ENCODE measurements at places on chromosomes 16 and 17.

DNA sequence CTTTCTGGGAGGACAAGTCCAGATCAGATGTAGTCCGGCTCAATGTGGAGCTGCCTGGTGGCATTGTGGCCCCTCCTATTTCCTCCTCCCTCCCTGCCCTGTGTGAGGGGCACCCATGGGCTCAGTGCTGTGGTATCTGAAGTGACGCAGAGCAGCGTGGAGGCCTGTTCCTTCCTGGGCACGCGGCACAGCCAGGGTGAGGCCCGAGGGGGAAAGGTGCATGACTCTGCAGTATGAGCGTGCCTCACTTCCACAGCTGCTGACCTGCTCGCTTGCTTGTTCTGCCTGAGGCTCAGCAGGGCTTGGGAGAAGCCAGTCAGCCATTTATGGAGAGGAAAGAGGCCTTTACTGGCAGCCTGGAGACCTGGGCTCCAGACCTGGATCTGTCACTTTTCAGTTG is 11.7 kb downstream of the TMEM238L start:
- DNase-seq: peak; percentile 6

DNA sequence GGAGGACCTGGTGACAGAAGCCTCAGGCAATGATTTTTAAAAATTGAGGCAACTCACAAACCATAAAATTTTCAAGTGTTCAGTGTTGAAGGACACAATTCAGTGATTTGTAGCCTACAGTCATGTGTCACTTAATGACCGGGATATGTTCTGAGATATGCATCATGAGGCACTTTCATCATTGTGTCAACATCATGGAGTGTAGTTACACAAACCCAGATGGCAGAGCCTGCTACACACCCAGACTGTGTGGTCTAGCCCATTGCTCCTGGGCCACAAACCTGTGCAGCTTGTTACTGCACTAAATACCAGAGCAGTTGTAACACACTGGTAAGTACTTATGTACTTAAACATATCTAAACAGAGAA is 1.6 kb downstream of the PRSS41 start:
- no peak for DNase-seq

DNA sequence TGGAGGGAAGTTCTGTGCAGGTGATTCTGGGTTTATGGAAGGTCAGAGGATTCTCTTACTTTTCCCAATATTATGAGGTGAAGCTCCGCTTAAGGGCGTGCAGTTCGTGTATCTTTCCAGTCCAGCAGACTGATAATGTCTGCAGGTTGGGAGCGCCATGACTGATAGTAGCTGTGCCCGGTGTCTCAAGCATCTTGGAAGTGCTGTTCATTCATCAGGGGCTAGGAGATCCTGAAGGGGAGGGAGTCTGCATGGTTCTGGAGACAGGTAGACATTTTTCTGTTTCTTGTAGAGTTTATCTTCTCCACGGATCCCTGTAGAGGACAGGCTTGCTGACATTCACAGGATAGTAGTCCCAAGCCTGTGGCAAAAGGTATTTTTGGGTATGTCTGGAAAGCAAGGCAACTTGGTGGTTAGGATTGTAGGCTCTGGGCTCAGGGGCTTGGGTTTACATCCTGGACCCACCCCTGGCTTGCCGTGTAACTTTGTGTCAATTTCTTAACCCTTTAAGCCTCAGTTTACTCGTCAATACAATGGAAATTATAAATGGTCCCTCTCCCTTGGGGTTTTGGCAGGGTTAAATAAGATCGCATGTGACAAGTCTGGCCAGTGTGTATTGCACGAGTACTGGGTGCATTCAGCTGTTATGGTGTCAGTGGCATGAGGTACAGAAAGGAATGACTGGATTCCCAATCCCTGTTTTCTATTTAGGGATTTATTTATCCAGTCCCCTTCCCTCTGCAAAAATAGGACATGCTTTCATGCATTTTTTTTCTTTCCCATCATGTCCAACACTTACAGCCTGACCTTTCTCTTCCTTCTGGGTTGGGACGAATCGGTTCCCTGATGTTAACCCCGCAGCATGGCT is 8.2 kb downstream of the HLF start:
- DNase-seq: no peak

DNA sequence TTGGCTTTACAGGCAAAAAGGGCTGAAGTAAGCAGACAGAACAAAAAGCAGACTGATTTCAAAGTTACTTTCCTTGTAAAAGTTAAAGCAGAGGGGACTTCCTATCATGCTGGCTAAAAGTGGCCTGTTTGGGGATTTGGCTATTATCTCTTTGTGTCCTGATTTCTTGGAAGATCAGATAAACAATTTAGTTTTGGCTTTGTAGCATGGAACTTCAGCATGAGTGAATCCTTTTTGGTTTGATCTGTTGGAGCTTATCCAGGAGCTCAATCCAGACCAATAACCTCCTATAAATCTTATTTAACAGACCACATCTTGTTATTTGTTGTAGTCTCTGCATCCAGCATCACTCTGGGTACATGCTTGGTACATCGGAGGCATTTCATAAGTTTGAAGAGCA is 8.9 kb upstream of the RNF112 start:
- DNase-seq: no peak

- DNase-seq: no peak
These were observed 8.8 kb downstream of the TMEM170A start for GRCh38 chr16:75455677-75456076.

- no peak for DNase-seq
These were observed 17.7 kb downstream of the BCL7C start for GRCh38 chr16:30875871-30876801.

DNA sequence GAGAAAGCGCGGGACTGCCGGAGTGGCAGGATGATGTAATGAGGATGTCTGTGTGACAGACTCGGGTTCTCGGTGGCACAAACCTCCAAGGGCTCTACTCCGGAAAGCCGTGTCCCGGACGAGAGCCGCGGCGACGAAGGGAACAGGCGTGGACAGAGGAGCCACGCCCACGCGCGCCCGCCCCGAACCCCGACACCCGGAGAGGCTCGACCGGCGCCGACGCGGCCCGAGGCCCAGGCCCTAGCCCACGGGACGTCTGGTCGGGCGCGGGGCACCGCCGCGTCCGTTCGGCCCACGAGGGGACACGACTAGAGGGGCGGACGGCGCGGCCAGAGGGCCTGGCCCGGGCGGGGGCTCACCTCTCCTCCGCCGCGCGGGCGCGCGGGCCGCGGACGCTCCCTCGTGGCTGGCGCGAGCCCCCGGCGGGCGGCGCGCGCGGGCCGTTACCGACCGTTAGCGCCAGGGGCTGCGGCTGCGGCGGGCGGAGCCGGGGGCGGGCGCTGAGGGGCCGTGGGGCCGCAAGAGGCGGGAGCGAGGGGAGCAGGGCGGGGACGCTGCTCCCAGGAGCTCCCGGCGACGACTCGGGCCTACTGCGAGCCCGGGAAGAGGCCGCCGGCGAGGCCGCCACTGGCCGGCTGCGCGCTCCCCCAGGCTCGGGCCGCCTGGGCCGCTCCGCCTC is 2.1 kb upstream of the IRX5 start:
- DNase-seq: peak; percentile 79

GRCh38 chr17:63295288-63295687 is 150.8 kb downstream of the CYB561 start:
- no peak for DNase-seq

- no peak for DNase-seq
These were observed 143.3 kb downstream of the PITPNC1 start for GRCh38 chr17:67520252-67520906.

DNA sequence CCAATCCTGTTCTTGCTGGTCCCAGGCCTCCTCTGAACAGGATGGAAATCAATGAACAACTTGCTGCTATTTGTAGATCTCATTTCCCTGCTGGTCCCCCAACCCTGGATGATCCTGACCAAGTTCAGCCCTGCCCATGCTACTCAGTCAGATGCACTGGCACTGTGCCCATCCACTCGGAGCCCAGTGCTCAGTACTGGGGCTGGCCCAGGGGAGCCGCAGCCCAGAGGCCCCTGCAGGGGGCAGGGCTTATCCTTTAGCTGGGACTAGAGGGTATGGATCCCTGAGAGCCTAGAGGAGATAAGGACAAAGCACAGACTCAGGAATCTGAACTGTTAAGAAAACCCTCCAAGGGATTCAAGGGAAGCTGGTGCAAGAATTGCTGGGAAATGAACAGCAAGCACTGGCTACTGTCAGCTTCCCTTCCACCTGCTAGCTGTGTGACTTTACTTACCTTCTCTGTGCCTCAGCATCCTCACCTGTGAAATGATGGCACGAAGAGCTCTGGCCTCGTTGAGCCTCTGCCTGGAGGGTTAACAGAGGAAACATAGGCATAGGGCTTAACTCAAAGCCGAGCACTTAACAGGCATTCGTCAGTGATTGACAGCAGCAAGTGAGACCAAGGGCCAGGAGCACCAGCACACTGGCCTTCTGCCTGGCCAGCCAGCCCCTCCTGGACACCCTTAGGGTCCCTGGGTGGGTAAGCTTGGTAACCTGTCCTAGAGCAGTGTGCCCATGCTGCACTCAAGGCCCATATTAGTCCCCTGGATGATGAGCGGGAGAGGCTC is 29.8 kb upstream of the C1QL1 start:
- peak; percentile 30 for DNase-seq

DNA sequence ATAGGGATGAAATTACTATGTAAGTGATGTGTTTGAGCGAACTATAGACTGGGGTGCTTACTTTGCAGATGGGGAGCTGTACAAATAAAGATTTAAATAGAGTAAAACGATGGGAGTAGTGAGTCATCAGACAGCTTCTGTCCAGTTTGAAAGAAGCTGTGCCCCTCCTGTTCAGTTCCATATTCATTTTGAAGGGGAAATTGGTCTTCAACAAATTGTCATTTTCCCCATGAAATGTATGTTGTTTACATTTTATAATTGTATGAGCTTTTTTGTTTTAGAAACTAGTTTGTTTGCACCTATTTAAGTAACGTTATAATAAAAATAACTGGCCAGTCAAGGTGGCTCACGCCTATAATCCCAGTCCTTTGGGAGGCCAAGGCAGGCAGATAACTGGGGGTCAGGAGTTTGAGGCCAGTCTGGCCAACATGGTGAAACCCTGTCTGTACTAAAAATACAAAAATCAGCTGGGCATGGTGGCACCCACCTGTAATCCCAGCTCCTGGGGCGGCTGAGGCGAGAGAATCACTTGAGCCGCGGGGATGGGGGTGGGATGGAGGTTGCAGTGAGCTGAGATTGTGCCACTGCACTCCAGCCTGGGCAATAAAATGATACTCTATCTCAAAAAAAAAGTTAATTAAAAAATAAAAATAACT is 20.2 kb downstream of the SEC14L1 start:
- no peak for DNase-seq

GRCh38 chr17:81809556-81809998 is 5.6 kb downstream of the GCGR start:
- no peak for DNase-seq

DNA sequence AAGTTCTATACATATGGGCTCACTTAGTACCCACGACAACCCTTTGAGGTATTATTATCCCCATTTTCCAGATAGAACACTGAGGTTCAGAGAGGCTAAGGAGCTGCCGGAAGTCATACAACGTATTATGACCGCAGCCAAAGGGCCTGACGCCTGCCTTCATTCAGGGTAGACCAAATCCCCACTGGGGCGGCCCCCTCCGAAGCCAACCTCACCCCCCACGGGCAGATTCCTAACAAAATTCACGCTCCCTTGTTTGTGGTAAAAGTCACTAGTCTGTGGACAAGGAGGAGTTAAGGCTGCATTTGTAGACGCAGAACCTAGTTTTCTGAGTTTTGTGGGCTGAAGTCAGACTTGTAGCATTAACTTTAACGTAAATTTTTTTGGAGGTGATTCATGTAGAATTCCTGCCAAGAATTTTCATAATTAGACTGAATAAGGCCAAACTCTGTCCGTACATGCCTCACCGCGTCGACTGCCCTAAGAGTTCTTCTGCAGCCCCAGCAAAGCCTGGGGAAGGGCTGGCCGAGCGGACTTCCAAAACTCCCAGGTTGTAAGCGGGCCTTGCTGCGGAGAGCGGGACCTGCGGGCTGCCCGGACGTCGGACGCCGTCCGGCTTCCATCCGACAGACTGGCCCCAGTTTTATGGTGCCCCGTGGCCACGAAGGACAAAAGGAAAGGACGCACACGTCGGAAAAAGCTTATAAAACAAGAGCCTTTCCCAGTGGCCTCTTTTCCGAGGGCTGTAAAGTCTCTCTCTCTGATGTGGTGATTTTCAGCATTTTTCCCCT is 75.7 kb downstream of the NXN start:
- DNase-seq: no peak

DNA sequence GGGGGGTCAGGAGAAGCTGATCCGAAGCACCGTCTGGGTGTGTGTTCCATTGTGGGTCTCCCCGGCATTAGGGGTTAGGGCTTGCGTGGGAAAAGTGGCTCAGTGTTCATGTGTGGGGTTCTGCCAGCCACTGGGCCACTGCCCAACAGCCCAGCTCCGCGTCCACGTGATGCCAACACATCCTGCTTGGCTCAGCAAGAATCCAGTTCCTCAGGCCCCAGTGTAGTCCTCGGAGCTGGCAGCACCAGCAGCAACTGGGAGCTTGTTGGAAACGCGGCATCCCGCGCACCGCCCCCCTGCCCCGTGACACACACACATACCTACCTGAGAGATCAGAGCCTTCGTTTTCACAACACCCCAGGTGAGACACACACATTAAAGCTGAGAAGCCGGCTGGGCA is 18.9 kb downstream of the LGALS9 start:
- DNase-seq: no peak

DNA sequence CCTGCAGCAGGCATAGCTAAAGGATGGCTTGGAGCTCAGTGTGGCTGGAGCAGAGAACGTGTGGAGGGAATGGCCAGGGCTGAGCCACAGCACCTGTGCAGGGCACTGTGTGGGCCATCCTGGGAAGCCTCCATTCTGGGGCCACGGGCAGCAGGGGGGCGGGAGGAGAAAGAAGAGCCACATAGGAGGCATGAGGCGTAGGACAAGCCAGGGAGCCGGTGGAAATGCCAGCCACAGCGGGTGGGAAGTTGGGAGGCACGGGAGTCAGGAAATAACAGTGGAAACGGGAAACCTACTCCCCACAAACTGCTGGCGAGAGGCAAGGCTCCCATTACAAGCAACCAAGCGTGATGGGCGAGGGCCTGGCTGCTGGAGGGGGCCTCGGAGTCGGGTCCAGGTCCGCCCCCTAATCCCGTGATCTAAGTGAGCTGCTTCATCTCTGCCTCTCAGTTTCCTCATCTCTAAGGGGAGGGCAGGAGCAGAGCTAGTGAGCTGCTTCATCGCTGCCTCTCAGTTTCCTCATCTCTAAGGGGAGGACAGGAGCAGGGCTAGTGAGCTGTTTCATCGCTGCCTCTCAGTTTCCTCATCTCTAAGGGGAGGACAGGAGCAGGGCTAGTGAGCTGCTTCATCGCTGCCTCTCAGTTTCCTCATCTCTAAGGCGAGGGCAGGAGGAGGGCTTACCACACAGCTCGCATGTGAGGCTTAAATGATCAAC is 104.9 kb downstream of the ADCY9 start:
- no peak for DNase-seq

DNA sequence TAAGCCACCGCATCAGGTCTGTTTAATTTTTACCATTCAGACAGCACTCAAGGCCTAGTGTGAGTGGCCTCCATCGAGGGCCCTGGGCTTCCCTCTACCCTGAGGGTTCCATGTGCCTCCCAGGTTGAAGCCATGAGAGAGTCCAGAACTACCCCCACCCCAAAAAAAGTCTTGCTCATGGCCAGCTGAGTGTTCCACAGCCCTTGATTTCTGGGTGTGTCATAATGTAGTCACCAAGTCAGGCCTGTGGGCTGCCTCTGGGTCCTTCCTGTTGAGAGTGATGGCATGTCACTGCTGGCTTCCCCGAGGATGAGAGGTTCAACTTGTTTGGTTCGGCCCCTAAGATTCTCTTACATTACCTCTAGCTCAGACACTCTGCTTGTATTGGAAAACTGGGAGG is 100.6 kb downstream of the PITPNC1 start:
- no peak for DNase-seq
